Fibroblast of skin of right biceps (primary cell): ENCODE measurements at places on chromosomes 13 and 19.

GRCh38 chr13:27782151-27782550 is 10.1 kb upstream of the GSX1 start:
- no peak for DNase-seq

GRCh38 chr13:20442375-20442774 is 83.3 kb downstream of the CRYL1 start:
- DNase-seq = no peak

DNA sequence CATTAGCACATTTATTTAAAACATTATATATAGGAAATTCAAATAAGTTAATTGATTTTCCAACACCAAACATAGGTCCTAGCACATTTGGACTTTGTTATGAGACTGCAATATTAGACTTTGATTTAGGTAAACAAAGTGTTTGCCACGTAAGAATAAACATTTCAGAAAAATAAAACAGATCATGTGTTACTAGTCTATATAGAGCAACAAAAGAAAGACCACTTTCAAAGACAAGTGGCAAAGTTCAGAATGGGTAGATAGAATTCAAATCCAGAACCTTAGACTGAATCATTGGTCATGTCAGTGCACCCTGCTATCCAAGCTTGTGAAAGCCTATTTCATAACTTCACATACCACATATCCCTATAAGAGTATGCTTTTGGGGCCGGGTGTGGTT is 66.7 kb upstream of the PRR20A start:
- DNase-seq = no peak

DNA sequence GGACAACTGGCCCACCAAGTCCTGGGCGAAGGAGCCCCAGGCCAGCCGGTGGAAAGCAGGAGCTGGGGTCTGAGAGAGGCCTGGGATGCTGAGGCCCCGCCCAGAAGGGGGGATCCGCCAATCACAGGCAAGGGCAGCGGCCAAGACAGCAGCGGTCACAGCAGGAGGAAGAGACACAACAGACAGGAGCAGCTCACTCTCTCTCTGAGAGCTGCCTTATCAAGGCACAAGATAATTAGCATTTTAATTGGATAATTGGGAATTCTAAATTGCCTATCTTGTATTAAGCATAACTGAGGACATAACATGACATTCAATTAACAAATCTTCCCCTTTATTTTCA is 46.2 kb downstream of the CEBPG start:
- no peak for DNase-seq

GRCh38 chr13:89401264-89401675 is 1730.1 kb downstream of the SLITRK5 start:
- peak; percentile 57 for DNase-seq

- peak; percentile 73 for DNase-seq
Measured at GRCh38 chr13:24233351-24233901, 72.9 kb downstream of the SPATA13 start.

- peak; percentile 22 for DNase-seq
Measured at GRCh38 chr13:80337288-80338081, 3.4 kb downstream of the SPRY2 start.

- peak; percentile 49 for DNase-seq
Measured at GRCh38 chr19:40523322-40524047, 53.2 kb upstream of the SHKBP1 start.
